ENCODE measurements at places on chromosomes 11 and 22.

DNA sequence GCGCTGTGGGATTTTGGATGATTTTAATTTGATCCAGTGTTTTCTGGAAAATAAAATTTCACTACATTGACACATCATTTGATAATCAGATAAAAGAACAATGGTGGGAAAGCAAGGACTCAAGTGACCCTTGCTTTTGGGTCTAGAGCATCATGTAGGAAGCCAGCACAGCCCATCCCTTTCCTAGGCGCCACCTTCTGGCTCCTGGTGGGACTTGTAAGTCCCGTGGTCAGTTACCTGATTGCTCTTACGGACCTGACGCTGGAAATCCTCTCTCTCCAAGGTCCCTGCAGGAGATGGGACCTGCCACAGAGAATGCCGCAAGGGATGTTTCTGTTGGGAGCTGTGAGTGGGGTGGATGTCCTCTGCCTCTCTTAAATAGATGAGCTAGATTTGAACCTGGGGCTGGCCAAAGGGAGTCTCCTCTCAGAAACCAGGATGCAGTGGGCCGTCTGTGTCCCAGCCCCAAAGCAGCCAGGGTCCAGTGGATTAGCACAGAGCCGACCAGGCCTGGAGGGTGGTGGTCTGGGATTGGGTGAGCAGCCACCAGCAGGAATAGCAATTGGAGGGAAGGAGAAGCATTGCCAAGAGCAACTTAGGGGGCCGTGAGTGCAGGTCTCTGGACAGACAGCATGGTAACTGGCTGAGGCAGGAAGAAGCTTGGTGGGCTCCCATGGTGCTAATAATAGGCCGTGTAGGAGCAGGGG, 21.7 kb downstream of the TIMP3 start:
- peak; percentile 26 for DNase-seq

DNA sequence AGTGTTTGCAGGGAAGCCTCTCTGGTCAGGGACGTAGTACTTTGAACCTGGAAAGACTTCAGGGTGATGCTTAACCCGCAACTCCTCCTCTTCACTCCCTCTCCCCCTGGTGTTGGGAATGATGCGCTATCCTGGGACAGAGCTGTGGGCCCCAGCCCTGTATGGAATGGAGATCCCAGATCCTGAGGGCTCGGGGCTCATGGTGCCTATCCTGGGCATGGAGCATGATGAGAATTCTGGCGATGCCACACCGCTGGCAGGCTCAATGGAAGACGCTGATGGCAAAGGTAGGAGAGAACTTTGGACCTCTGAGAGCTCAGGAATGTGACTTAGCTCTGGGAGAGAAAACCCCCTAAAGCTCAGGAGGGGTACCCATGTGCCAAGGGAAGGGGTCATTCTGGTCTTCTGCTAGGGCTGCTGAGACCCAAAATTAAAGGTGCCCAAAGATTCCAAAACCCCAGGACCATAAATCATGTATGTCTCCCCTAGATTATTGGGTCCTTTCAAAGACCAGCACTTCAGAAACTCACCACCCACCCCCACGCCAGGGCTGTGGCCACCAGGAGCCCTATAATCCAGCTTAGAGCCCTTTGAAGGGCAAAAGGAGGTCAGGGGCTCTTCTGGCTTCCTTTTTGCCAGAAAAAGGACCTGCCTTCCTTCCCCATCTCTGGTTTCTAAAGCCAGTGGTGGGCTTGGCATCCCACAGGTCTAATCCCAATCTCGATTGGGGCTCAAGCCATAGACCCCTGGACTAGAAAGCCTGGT, 52.5 kb downstream of the BTG4 start:
- no peak for DNase-seq

DNA sequence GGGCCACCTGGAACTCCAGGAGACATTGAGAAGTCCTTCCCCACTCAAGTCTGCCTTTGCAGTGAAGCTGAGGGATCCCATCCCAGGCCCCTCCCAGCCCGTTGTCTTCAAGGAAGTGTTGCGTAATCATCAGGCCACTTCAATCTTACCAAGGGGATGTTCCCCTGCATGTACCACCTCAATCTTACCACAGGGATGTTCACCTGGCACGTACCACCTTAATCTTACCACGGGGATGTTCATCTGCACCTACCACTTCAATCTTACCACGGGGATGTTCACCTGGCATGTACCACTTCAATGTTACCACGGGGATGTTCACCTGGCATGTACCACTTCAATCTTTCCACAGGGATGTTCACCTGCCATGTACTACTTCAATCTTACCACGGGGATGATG, 108.0 kb upstream of the SYN3 start:
- no peak for DNase-seq

GRCh38 chr22:37926771-37927636, 20.9 kb downstream of the MICALL1 start:
- no peak for DNase-seq

- no peak for DNase-seq
Measured at GRCh38 chr11:116499396-116500003, 273.3 kb downstream of the BUD13 start.
